H9 (cell line): ENCODE measurements at places on chromosomes 4 and X.

DNA sequence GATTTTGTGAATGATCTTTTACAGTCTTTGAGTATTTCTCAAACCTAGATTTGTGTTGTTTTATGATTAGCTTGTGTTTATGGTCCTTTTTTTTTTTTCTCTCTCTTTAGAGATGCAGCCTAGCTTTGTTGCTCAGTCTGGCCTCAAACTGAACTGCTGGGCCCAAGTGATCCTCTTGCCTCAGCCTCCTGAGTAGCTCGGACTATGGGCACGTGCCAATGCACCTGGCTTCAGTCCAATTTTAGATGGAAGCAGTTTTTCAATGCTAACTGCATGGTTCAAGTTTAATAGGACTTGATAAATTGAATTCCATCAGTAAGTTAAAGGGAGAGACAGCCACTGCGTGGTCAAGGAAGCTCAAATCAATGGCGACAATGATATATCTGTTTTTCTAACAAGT is 3.8 kb upstream of the FGG start:
- no peak for DNase-seq

DNA sequence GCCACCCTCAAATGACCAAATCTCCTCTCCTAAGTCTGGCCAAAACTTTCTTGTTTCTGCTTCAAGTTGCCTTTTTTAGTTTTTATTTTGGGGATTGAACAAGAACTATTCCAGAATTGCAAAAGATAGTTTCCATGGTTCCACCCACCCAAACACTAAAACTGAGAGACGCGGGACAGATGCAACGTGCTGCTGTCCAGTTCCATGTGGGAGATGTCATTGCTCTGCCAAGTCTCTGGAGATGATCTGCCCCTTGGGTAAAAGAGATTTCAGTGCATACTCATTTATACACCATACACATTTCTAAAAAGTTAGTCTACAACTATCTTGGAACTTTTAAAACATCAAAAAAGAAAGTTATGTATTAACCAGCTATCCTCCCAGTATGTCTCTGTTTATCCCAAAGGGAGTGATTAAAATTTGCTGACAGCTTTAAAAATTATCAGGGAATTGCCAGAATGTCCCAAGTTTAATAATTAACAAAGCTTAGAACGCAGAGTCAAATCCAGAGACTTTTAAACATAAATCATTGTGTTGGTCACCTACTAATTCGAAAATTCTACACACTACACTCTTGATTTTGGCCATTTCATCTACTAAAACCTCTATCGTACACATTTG is 3.2 kb downstream of the MAOB start:
- no peak for DNase-seq

DNA sequence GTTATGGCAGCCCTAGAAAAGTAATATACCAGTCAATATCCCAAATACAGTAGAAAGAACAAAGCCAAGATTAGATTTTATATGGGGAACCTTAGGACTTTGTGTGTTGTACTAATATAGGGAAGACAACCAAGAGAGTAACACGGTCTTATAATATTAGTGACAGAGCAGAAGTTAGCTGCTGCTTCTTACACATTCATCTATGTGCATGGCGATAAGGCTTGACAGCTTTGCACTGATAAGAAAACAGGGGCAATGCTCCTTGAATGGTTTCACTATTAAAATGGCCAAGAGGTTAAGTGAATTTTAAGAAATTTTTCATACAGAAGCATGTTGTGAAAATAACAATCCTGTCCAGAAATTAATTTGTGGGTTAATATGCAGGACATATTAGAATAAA is 521.6 kb downstream of the CCSER1 start:
- no peak for DNase-seq

DNA sequence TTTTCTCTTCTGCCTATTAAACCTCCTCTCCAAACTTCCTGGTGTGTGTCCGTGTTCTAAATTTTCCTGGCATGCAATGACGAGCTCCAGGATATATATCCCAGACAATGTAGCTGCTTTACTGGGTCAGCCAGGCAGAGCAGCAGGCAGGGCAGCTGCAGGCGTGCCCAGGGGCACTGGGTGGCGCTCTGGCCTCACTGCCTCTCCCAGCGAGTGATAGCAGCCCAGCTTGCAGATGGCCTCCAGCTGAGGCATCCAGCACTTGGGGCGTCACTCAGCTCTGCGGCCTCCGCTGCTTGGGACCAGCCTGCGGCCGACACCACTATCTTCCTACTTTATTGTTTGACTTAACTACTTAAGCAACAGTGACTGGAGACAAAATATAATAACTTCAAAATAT is 23.0 kb upstream of the UBA6 start:
- DNase-seq: peak; percentile 82

DNA sequence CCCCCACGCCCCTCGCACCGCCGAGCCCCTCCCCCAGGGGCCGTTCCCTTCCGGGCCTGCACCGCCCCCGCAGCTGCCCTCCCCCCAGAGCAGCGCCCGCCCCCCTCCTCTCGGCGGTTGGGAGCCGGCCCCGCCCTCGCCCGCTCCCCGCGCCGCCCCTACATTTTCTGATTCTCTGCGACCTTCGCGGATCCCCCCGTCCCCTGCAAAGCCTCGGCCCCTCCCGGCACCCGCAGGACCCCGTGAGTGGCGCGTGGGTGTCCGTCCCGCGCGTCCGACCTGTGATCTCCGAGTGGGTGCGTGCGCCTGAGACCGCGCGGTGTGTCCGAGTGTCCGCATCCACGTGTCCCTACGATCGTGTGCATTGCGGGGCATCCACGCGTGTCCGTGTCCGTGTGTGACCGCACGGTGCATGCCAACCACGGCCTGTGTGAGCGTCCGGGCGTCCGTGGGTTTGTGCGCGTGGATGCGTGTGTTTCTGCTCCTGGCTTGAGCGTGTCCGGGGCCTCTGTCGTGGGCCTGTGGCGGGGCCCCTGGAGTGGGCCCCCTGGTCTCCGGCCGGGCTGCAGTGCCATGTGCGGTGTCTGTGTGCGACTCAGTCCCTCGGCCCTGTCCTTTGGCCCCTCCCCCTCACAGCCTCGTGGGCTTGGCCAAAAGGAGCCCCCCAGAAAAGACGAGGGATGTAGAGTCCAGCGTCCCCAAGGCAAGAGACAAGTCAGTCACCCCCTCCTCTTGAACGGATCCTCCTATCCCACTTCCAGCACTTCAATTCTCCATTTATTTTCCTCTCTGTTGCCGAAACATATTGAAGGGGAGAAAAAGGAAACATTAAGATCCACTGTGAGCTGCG is 8.8 kb upstream of the NKX1-1 start:
- peak; percentile 38 for DNase-seq

GRCh38 chr4:150771382-150771781 is 189.4 kb downstream of the MAB21L2 start:
- DNase-seq: no peak

DNA sequence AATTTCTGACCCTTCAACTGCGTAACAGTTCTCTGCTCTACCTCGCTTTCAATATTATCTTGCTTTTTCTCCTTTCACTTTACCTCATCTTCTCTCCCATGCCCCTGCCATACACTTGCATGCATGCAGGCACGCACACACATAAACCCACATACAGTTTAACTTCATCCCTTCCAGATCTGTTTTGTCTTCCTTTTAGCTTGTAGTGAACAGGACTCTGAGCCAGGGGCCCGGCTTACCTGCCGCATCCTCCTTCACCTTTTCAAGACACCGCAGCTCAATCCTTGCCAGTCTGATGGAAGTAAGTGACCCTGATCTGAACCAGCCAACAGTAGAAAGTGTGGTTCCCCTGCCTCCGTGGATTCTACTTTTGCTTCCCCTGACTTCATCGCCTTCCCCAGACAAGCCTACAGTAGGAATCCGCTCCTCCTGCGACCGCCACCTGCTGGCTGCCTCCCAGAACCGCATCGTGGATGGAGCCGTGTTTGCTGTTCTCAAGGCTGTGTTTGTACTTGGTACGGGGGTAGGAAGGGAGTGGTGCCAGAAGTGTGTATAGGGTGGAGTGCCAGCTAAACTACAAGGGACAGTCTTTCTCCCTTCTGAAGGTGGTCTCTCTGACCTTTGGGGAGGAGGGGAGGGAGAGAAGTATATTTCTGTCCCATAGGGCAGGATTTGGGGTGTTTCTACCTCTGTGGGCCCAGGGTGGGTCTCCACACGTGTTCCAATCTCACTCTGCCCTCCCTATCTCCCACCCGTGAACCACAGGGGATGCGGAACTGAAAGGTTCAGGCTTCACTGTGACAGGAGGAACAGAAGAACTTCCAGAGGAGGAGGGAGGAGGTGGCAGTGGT is 10.7 kb downstream of the MED12 start:
- DNase-seq: peak; percentile 57

DNA sequence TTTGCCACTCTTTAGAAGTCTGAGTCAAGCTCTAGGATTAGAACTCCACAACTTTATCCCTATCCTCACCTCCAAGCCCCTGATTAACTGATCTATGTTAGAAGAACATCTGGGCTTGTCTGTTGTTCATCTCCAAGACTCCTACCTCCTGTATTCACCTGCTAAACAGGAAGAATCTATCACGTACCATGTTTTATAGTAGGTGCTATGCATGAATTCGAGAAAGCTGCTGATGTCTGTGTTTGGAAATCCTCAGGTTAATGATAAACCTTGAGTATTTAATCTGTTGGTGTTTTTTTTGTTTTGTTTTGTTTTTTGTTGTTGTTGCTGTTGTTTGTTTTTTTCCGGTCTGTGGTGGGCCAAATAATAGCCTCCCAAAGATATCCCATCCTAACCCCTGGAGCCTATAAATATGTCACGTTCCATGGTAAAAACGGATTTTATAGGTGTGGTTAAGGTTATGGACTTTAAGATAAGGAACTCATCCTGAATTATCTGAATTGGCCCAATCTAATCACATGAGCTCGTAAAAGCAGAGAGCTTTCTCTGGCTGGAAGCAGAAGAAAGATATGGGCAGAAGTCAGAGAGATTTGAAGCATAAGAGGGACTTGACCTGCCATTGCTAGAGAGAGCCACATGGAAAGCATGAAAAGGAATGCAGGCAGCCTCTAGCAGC is 101.2 kb upstream of the DUSP21 start:
- DNase-seq: no peak

DNA sequence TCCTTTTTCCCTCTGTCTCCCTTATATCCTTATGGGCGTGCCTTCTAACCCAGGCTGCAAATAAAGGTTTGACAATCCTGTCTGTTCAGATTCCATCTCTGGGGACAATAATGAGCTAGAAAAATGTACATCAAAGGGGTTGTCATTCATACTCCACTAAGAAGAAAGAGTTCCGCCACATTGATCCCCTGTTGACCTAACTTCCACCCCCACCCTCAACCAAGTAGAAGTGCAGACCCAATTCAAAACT is 541 bp upstream of the GABRA3 start:
- DNase-seq: no peak

DNA sequence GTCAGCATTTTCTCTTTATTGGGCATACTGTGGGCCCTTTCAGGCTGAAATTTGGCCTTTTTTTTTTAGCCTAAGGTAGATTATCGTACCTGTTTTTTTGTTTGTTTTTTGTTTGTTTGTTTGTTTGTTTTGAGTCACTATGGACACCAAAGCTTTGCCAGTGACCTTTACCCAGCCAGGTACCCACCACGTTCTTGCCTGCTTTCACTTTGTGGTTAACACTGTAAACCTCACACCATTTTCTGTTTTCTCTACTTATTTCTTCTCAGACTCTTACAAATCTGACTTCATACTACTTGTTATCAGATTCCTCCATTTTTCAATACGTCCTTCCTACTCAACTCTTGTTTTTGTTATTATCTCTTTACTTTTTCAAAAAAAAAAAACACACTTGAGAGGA is 81.5 kb downstream of the ZNF674 start:
- no peak for DNase-seq

GRCh38 chr4:77777135-77777807 is 41.9 kb downstream of the CNOT6L start:
- DNase-seq: no peak

DNA sequence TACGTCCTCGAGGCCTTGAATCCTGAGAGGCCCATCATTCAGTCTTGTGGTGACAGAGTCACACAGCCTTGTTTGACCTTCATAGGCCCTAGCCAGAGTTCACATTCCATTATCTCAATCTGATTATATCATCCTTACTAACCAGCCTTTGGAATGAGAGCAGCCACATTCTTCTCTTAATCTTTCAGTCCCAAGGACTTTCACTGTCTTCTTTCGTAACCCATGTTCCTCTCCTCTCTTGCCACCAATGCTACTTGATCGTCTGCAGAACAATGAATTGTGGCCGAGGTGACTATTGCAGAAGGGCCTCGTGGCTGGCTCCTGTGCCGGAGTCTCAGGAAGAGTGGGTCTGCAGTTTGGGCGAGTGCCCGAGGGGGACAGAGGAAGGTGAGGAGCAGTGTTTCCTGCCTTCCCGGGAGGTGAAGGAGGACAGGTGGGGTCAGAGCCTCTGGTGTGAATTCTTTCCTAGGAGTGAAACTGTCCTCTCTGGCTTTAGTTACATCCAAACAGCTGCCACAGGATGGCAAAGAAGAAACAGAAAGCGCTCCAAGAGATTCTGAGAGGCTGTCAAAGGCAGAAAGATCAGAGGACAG is 94.6 kb downstream of the LIMCH1 start:
- DNase-seq: no peak

GRCh38 chr4:118957722-118958445 is 69.2 kb downstream of the SYNPO2 start:
- no peak for DNase-seq

- no peak for DNase-seq
Observed at GRCh38 chr4:32560306-32560705, 1840.1 kb downstream of the PCDH7 start.

GRCh38 chr4:6474053-6474568 is 1.7 kb upstream of the PPP2R2C start:
- DNase-seq: peak; percentile 62

DNA sequence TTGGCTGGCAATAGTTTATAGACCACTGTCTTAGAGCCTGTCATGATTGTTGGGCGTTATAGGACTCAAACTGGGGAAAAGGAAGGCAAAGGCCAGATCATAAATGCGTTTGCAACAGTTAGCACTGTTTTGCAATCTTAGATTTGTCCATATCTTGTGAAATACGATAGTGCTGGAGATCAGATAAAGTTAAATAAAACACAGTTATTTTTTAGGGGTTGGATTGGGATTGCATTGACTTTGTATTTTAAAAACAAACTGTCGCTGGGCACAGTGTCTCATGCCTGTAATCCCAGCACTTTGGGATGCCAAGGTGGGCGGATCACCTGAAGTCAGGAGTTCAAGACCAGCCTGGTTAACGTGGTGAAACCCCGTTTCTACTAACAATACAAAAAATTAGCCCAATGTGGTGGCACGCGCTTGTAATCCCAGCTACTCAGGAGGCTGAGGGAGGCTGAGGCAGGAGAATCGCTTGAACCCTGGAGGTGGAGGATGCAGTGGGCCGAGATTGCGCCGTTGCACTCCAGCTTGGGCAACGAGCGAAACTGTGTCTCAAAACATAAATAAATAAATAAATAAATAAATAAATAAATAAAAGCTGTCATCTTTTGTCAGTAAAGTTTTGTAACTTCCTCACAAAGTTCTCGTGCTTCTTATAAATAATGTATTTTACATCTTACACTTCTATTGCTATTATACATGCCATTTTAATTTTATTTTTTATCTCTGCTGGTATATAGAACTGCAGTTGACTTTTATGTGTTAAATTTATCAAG is 117.2 kb downstream of the KDM6A start:
- no peak for DNase-seq

DNA sequence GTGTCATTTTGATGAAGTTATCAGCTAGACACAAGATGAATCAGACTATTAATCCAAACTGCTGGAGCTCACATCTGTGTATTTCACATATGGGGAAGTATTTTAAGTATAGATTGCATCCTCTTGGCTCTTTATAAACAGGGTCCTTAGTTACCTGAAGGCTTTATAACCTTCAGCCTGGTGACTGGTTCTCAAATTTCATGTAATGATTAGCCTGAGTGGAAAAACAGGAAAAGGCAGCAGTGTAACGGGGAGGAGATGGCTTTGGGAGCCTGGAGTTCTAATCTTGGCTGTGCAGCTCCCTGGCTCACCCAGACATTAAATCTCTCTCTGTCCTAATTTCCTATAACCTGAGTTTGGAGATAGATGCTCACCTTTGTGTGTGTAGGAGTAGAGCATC is 103.8 kb upstream of the HPF1 start:
- no peak for DNase-seq
